ENCODE measurements at places on chromosomes 5 and 9.

- H3K27me3 ChIP-seq, result peaks cover 19% of the 10 kb centered on the region
- H3K4me1 ChIP-seq, result no peaks in the 10 kb centered on the region
- no peak overlapping the region for H3K4me3 ChIP-seq
Measured at GRCh38 chr5:31759925-31760324, 121.0 kb downstream of the PDZD2 start.

- no peaks in the 10 kb centered on the region for H3K4me1 ChIP-seq
- H3K36me3 ChIP-seq, result no peaks in the 10 kb centered on the region
- no peak overlapping the region for H3K4me3 ChIP-seq
- H3K27ac ChIP-seq, result no peak overlapping the region
- DNase-seq, result no peak
- peaks cover 70% of the 10 kb centered on the region for H3K27me3 ChIP-seq
Measured at GRCh38 chr9:21244836-21245235, 5.0 kb upstream of the IFNA14 start.

DNA sequence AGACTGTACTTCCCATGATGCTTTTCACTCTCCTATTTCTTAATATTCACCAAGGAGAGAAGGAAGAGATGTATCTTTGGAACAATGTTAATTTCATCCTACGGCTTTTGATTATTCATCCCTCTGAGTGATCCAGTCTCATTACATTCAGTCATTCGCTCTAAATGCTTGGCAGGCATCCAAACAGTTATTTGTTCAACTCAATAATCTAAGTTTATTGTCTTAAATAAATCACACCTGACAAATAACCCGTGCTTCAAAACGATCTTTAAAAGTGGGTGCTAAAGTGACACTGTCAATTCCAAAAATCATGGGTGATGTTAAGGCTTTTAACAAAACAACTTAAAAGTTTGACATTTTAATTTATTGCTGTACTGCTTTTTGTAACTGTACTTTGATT lies 233.1 kb downstream of the RASEF start:
- no peaks in the 10 kb centered on the region for H3K27me3 ChIP-seq
- H3K36me3 ChIP-seq, result no peaks in the 10 kb centered on the region
- H3K4me3 ChIP-seq, result no peak overlapping the region
- no peaks in the 10 kb centered on the region for H3K4me1 ChIP-seq
- DNase-seq, result no peak

DNA sequence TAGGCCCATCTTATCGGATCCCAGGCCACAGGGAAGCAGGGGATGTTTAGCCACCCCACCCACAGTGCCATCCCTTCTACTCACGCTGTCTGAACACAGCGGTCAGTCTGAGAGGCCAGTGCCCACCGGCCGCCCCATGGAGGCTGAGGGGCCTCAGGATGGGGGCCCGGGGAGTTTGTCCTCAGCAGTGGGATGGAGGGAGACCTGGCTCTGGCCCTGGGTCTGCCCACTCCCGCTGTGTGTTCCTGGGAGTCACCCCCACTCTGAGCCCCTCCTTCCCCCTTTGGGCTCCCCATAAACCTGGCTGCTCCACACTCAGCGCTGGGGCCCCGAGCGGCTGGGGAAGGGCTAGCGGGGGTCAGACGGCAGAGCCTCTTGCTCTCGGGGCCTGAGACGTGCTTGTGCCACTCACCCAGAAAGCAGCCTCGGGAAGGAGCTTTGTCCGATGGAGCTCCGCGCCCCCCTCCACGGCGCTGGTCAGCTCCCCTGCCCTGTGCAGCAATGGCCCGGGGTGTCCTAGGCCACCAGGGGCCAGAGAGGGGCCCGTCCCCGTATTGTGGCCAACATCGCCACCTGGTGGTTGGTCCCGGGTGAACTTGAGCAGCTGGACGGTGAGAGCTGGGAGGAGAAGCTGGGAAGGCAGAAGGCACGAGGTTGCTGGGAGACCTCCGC lies 10.9 kb upstream of the LAMC3 start:
- H3K4me3 ChIP-seq, result no peak overlapping the region
- no peaks in the 10 kb centered on the region for H3K4me1 ChIP-seq
- no peak overlapping the region for H3K27ac ChIP-seq
- no peak for DNase-seq

DNA sequence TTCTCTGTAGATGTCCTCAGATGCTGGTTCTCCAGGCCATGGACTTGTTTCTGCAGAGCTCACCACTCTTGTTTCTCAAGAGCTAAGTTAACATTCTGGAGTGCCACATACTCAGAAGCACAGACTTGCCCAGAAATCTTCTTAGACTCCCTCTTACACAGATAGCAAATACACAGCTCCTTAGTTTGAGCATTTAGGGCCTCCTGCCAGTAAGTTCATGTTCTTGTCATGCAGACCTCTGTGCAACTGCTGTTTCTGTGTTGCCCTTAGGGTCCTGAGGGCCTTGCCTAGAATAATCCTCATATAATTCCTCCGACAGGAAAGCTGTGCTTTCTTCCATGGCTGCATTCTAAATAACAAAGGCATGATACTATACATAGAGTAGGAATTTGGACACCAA lies 1.3 kb upstream of the PTPDC1 start:
- H3K36me3 ChIP-seq, result no peaks in the 10 kb centered on the region
- no peaks in the 10 kb centered on the region for H3K27me3 ChIP-seq
- no peak for DNase-seq
- H3K27ac ChIP-seq, result no peak overlapping the region

- H3K4me3 ChIP-seq, result no peak overlapping the region
- peaks cover 9% of the 10 kb centered on the region for H3K36me3 ChIP-seq
- no peak overlapping the region for H3K27ac ChIP-seq
- no peaks in the 10 kb centered on the region for H3K27me3 ChIP-seq
- peaks cover 58% of the 10 kb centered on the region for H3K4me1 ChIP-seq
- DNase-seq, result no peak
Measured at GRCh38 chr5:143208781-143209510, 194.5 kb downstream of the NR3C1 start.

DNA sequence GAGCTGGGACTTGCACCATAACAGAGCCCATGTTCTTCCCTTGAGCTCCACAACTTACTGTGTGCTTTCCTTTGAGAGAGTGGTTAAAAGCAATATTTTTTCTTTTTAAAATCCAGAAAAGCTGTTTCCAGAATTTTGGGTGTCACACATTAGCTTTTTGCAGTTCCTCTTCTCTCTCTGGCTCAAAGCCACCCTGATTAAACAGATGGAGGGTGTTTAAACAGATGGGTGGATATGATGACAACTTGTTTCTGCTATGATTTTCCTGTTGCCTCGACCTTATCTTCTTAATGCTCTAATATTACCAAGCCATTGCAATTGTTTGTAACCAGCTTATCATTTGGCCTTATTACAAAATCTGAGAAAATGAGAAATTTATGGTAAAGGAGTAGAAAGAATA lies 22.9 kb upstream of the CFAP95 start:
- no peaks in the 10 kb centered on the region for H3K4me1 ChIP-seq
- H3K36me3 ChIP-seq, result no peaks in the 10 kb centered on the region
- no peak overlapping the region for H3K27ac ChIP-seq
- no peak for DNase-seq

- no peak overlapping the region for H3K27ac ChIP-seq
- no peak overlapping the region for H3K4me3 ChIP-seq
- DNase-seq, result no peak
Measured at GRCh38 chr5:24566933-24567332, 77.8 kb downstream of the CDH10 start.
